GM03348 (cell line): ENCODE measurements at places on chromosomes 3 and 15.

DNA sequence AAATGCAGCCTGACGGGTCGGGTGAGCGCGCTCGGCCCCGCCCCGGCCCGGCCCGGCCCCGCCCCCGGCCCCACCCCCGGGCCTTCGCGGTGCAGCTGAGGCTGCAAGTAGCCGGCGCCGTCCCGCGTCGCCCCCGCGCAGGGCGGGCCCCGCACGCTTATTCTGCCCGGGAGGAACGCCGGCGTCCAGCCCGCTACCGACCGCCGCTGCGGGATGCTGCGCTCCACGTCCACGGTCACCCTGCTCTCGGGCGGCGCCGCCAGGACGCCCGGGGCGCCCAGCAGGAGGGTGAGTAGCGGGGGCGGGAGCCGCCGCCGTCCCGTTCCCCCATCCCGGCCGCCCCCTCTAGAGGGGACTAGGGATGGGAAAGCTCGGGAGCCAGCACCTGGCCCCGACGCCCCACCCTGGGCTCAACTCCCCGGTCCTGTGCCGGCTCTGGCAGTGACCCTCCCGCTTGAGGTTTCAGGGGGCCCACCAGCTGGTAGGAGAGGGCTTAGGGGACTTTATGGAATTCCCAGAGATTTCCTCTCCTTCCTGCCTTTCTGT lies at the start of gene MYZAP:
TSS of gene MYZAP (plus strand) at position 83 of the 546 bp plus-strand sequence. CDS start at position 214, 131 bp downstream.
- DNase-seq = peak; percentile 87

DNA sequence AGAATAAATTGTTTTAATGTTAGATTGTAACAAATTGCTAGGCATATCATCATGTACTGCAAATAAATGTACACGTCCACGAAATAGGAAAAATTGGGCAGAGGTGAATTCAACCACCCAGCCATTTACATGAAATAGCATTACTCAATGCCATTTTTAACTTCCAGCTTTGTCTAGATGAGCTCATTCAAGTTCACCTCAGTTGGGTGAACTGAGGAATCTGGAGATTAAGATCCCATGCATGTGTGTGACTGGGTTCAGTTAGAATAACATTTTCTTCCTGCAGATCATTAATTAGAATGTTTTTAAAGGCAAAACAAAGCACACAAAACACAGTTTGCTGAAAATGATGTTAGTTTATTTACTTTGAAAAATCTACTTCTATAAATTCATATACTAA lies 767.8 kb upstream of the GOLIM4 start:
- no peak for DNase-seq

DNA sequence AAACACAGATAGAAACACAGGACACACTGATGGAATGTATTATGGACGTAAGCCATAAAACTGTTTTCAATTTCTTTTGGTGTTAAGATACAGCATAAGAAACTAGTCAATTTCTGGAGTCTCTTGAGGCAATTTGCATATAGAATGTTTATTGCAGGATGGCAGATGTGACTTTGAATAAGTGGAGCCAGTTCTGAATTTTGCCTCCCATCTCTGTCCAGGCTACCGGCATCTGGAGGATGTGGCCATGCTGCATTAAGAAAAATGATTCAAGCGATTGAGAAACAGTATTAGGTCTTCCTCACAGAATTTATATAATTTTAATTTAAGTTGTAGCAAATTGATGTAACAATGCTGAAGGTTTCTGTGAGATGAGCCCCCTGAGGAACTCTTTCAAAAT lies 81.5 kb downstream of the CHST2 start:
- DNase-seq = no peak

GRCh38 chr15:62342959-62343358 lies 177.9 kb upstream of the C2CD4B start:
- DNase-seq = no peak

- no peak for DNase-seq
Measured at GRCh38 chr3:158847452-158847821, 45.6 kb downstream of the MFSD1 start.
